ENCODE measurements at places on chromosomes 2 and 18. TPM values are rescaled to one million over a fixed set of nuclear protein-coding genes. Genes with fewer than 3 reads are reported as not detected.

The CAPN13 gene
- polyA plus RNA-seq, result 0.09 TPM

The SLC40A1 gene
- polyA plus RNA-seq, result 0.18 TPM

The TXNDC2 gene
- not detected for polyA plus RNA-seq

The EMILIN1 gene
- polyA plus RNA-seq, result 0.03 TPM

The KCMF1 gene
- polyA plus RNA-seq, result 111 TPM

Measured in keratinocyte (primary cell).